ENCODE measurements at places on chromosomes 4 and X.

GRCh38 chrX:87895421-87895820 is 377.8 kb downstream of the KLHL4 start:
- DNase-seq, result no peak

GRCh38 chr4:75678473-75678872 is 5.3 kb upstream of the G3BP2 start:
- no peak for DNase-seq

DNA sequence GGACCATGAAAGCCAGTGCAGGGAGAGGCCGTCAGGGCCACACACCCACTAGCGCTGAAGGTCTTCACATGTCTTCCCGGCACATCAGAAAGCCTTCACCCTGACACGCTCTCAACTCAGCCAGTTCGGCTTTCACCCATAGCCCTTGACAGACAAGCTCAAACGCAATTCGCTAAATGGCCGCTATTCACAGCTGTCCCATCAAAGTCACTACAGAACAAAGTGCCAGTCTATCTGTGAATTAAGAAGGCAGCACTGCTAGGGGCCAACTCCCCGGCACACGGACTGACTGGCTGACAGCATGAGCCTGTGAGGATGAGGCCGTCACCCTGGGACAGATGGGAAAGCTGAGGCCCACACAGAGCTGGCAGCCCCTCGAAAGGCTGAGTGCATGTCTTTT is 45.7 kb downstream of the ACOX3 start:
- no peak for DNase-seq

- DNase-seq, result no peak
Measured at GRCh38 chr4:136306361-136306760, 1225.9 kb downstream of the PCDH18 start.

GRCh38 chr4:73487233-73487632 is 5.7 kb downstream of the AFM start:
- DNase-seq, result no peak

GRCh38 chr4:182913036-182913435 is 4.2 kb downstream of the DCTD start:
- no peak for DNase-seq

DNA sequence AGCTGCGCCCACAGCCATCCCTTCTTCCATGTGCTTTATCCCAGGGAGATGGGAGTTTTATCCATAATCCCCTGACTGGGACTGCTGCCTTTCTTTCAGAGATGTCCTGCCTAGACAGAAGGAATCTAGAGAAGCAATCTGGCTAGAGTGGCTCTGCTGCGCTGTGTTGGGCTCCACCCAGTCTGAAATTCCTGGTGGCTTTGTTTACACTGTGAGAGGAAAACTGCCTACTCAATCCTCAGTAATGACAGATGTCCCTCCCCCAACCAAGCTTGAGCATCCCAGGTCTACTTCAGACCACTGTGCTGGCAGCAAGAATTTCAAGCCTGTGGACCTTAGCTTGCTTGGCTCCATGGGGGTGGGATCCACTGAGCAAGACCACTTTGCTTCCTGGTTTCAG is 116.9 kb upstream of the AR start:
- DNase-seq, result no peak

DNA sequence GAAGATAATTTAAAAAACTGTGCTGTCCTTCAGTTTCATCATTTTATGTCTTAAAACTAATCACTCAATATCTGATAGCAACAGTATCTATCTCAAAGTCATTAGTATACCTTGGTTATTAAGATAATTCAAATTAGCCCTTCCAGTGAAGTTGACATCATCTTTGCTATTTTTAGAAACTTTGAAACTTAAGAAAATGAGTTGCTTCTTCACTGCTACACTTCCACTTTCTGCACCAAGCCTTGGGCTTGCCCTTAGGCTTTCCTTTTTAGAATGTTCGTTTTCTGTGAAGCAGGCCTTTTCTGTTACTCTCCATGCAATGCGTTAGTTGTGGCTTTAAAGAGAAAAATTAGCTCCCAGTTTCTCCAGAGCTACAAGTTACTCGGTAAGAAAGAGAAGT is 4.4 kb upstream of the VAMP7 start:
- no peak for DNase-seq

GRCh38 chr4:56082829-56083228 is 134.1 kb downstream of the CEP135 start:
- no peak for DNase-seq

All from activated CD8-positive, alpha-beta memory T cell treated with anti-CD3 and anti-CD28 coated beads for 24 hours (primary cell).